ENCODE measurements at places on chromosomes 13 and 19. TPM values are rescaled to one million over a fixed set of nuclear protein-coding genes. Genes with fewer than 3 reads are reported as not detected.

The LGALS4 gene
- not detected for total RNA-seq

The CD37 gene
- 12.1 TPM for total RNA-seq

The HNRNPL gene
- total RNA-seq: 102 TPM

The EXOC3L2 gene
- 8.2 TPM for total RNA-seq

The FBXO17 gene
- total RNA-seq: 5.7 TPM

The KLK2 gene
- total RNA-seq: not detected

The CCNA1 gene
- not detected for total RNA-seq

DNA sequence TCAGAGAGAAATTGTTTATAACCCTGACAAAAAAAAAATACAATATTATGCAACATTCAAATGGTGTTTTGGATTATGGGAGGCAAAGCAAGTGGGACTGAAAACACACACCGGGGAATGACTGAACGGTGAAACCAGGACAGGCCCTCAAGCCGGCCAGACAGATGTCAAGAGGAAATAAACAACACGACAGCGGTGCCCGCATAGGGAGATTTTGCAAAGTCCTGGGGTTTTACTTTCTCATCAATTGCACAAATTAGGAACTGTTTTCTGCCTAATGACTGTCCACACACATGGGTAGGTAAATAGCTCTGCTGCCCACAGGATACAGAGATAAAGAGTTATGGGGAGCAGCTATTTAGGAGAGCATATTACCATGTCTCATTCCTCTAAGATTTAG is 134.5 kb downstream of the IRS2 start:
- H3K4me3 ChIP-seq: no peak overlapping the region
- no peaks in the 10 kb centered on the region for H3K36me3 ChIP-seq
- H3K27ac ChIP-seq: no peak overlapping the region

GRCh38 chr13:110607675-110608224 is 7.6 kb upstream of the NAXD start:
- no peaks in the 10 kb centered on the region for H3K36me3 ChIP-seq
- H3K4me3 ChIP-seq: no peak overlapping the region
- no peaks in the 10 kb centered on the region for H3K27me3 ChIP-seq
- no peak for DNase-seq
- no peak overlapping the region for H3K27ac ChIP-seq
- no peaks in the 10 kb centered on the region for H3K4me1 ChIP-seq

GRCh38 chr19:50690439-50690838 is 29.2 kb downstream of the SHANK1 start:
- H3K27ac ChIP-seq: no peak overlapping the region
- H3K27me3 ChIP-seq: peaks cover 8% of the 10 kb centered on the region
- no peaks in the 10 kb centered on the region for H3K4me1 ChIP-seq

- no peaks in the 10 kb centered on the region for H3K27me3 ChIP-seq
- H3K27ac ChIP-seq: no peak overlapping the region
- H3K4me3 ChIP-seq: no peak overlapping the region
- peaks cover 16% of the 10 kb centered on the region for H3K4me1 ChIP-seq
- DNase-seq: no peak
These were observed 41.8 kb downstream of the EFNB2 start for GRCh38 chr13:106493533-106494220.

DNA sequence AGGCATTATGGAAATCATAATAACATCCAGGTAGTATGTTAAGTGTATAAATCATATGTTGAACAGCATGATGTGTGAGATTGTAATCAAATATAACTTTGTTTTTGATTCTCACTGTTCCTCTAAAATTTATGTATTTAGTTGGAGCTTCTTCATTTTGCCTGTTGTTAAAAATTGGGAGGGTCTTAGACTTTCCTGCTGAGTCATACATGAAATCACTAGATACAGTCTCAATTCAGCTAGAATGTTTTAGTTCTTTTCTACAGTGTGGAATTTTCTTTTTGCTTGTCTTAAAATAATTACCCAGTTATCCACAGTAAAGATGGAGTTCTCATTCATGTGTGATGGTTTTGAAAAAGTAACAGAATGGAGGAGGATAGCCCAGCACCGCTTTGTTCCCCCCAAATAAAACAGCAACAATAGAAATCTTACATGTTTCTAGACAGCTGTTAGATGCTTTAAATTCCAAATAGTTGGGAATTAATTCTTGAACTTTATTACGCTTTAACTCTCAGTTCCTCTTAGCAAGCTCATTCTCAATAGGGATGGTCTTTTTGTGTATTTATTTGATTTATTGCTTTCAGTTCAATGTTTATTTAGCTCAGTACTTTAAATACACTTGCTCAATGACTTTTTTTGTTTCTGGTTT is 109.5 kb downstream of the PDS5B start:
- no peaks in the 10 kb centered on the region for H3K4me1 ChIP-seq
- DNase-seq: no peak
- no peak overlapping the region for H3K27ac ChIP-seq

DNA sequence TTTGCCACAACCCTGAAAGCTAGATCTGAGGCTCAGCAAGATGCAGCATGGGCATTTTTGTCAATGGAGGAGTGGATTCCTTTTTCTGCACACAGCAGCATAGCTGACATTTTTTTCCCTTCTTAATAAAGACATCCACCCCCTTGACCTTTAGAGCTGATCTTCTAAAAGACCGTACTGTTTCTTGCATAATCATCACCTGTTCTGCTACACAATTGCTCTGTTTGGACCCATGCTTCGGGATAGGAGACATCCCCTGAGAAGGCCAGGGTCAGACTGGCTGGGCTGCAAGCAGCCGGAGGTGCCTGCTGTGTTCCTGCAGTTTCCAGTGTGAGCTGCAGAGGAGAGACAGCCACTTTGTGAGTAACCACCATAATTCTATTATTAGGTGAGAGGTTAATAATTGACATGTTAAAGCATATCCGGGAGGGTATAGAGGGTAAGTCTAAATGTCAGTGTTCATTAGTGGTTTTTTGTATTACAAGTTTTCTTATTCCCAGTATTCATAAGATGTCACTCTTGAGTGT is 108.5 kb upstream of the C1QTNF9B start:
- H3K36me3 ChIP-seq: no peaks in the 10 kb centered on the region
- H3K27ac ChIP-seq: no peak overlapping the region
- no peak overlapping the region for H3K4me3 ChIP-seq

- H3K4me1 ChIP-seq: no peaks in the 10 kb centered on the region
- H3K27me3 ChIP-seq: no peaks in the 10 kb centered on the region
- DNase-seq: no peak
- H3K4me3 ChIP-seq: no peak overlapping the region
- H3K36me3 ChIP-seq: no peaks in the 10 kb centered on the region
- H3K27ac ChIP-seq: no peak overlapping the region
These were observed 8.1 kb upstream of the ADGRE2 start for GRCh38 chr19:14786421-14786851.

- no peaks in the 10 kb centered on the region for H3K36me3 ChIP-seq
- no peak for DNase-seq
- H3K4me3 ChIP-seq: peak overlapping the region; percentile 74
These were observed 1.4 kb downstream of the USP12 start for GRCh38 chr13:27170221-27170515.

DNA sequence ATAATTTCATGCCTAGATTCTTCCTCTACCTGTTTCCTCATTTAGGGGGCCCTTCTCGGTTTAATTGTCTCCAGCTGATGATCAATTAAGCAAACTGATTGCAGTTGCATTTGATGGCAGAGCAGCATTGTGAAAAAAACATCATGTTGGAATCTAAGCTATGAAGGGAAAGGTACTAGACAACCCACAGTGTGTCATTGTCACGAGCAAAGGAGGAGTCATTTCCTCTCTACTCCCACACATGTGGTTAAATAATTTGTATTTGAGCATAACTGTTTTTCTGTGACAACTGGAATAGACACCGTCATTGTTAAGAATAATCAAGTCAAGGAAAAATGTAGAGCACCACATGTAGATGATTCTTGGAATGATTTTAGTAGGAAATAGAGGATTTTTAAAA is 240.3 kb downstream of the DCT start:
- H3K27ac ChIP-seq: no peak overlapping the region
- no peaks in the 10 kb centered on the region for H3K4me1 ChIP-seq
- no peaks in the 10 kb centered on the region for H3K36me3 ChIP-seq
- H3K4me3 ChIP-seq: no peak overlapping the region
- H3K27me3 ChIP-seq: no peaks in the 10 kb centered on the region

DNA sequence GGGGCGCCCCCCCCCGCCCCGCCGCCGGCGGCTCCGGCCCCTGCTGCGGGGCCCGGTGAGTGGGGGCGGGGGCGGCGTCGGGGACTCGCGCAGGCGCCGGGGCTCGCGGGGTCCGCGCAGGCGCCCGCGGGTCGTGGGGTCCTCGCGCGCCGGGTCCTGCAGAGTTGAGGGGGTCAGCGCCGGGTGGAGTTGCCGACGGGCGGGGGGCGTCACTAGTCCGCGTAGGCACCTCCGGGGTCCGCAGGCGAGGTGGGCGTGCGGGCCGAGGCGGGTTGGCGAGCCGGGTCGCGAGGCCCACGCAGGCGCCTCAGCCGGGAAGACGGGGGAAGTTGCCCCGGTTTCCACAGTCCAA is 365 bp downstream of the PPP6R1 start:
- H3K27ac ChIP-seq: peak overlapping the region; percentile 90
- peak overlapping the region; percentile 82 for H3K4me3 ChIP-seq
- DNase-seq: no peak
- H3K36me3 ChIP-seq: no peaks in the 10 kb centered on the region

DNA sequence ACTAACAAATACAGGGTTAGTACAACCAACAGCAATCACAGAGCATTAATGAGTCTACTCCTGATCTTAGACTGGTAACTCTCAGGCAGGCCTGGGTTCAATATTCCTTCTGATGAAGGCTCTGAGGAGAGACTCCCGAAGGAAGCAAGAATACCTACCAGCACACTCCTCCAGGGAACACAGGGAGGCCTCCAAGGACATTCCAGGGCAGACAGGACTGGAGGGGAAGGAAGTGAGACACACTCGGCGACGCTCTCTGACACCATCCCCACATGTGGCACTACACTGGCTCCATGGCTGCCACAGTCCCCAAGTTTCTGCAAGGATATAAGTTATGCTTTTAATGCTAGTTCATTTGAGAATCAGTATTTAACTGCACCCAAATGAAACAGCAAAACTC is 20.1 kb downstream of the THSD1 start:
- H3K36me3 ChIP-seq: no peaks in the 10 kb centered on the region
- no peak for DNase-seq
- peaks cover 4% of the 10 kb centered on the region for H3K4me1 ChIP-seq
- H3K4me3 ChIP-seq: no peak overlapping the region

DNA sequence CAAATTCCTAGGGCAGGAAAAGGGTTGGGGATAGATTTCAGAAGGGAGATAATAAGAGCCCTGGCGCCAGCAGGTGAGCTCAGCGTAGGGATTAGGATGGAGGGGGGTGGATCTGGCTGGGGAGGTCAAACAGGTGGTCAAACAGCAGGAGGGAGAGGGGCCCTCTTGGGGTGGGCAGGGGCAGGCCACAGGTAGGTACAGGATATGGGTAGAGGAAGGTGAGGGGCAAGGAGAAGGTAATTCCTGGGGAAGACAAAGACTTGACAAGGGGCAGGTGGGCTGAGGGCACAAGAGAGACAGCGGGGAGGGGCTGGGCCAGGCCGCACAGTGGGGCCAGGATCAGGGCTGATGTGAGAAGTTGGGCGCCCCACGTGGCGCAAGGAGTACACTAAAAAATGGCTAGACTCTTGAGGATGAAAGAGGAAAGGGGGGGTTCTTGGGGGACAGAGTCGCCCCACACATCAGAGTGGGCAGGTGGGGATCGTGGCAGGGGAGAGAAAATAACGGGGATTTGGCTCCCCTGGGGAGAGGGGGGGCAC is 713 bp downstream of the KRI1 start:
- H3K4me3 ChIP-seq: peak overlapping the region; percentile 54
- no peaks in the 10 kb centered on the region for H3K27me3 ChIP-seq
- H3K27ac ChIP-seq: peak overlapping the region; percentile 80

GRCh38 chr13:33628662-33629061 is 189.3 kb upstream of the RFC3 start:
- no peaks in the 10 kb centered on the region for H3K4me1 ChIP-seq
- no peak overlapping the region for H3K4me3 ChIP-seq
- no peak for DNase-seq
- H3K36me3 ChIP-seq: no peaks in the 10 kb centered on the region
- no peak overlapping the region for H3K27ac ChIP-seq
- H3K27me3 ChIP-seq: no peaks in the 10 kb centered on the region

GRCh38 chr19:38502410-38503076 is 69.1 kb downstream of the RYR1 start:
- no peak overlapping the region for H3K4me3 ChIP-seq
- H3K4me1 ChIP-seq: no peaks in the 10 kb centered on the region

DNA sequence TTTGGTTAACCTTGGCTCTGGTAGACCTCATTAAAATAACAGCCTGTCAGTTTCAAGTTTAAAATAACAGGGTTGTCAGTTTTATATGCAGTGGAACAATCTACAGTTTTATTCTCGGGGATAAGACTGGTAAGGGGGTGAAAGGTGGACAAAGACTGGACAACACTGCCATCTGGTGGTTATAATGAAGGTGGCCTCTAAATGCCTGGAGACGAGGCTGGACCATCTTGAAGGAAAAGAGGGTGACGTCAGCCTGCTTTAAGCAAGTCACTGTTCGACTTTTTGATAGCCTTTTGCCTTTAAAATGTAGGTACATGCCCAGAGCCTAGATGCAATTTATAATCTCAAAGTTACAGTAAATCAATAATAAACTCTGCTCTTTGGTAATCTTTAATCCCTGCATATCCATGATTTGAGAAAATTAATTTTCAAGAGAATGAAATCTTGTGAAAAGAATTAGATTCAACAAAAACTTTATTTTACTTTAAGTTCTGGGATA is 117.0 kb downstream of the DCT start:
- no peak overlapping the region for H3K27ac ChIP-seq
- no peaks in the 10 kb centered on the region for H3K4me1 ChIP-seq
- no peaks in the 10 kb centered on the region for H3K27me3 ChIP-seq
- DNase-seq: peak; percentile 81

DNA sequence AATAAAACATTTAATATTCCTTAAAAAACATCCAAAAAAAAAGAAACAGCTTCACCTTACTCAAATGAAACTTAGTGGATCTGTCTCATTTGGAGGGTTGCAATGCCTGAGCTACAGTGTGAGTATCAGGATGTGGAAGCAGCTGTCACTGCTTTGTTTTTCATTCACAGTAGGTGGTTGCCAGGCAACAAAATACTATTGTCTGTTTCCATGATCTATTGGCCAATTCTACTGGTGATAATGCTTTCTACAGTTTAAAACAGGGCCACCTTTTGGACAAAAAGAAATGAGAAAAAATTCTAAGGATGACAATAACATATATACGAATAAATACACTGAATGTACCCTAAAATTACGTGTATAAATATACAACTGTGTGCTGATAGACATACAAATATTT is 3.0 kb downstream of the ENOX1 start:
- no peak overlapping the region for H3K27ac ChIP-seq
- no peak for DNase-seq
- no peak overlapping the region for H3K4me3 ChIP-seq
- H3K36me3 ChIP-seq: no peaks in the 10 kb centered on the region
- H3K27me3 ChIP-seq: no peaks in the 10 kb centered on the region
